ENCODE measurements at places on chromosomes 5 and 9. TPM values are rescaled to one million over a fixed set of nuclear protein-coding genes. Genes with fewer than 3 reads are reported as not detected.

DNA sequence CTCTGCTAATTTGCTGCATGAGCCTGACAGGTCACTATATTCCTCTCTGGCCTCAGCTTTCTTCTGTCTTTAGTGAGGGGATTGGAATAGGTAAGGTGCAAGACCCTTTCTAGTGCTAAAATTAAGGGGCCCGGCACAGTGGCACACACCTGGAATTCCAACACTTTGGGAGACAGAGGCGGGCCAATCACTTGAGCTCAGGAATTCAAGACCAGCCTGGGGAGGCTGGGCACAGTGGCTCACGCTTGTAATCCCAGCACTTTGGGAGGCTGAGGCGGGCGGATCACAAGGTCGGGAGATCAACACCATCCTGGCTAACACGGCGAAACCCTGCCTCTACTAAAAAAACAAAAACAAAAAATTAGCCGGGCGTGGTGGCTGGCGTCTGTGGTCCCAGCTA, 37.2 kb downstream of the EGR1 start:
- DNase-seq = no peak

GRCh38 chr5:32679218-32679617, 31.9 kb upstream of the NPR3 start:
- no peak for DNase-seq

- DNase-seq = no peak
Observed at GRCh38 chr9:138015021-138015829, 137.6 kb downstream of the CACNA1B start.

GRCh38 chr5:7638456-7638855, 212.5 kb downstream of the CFAP90 start:
- no peak for DNase-seq

- DNase-seq = no peak
Observed at GRCh38 chr5:42677156-42677842, 79.3 kb upstream of the CCDC152 start.

Gene RABGAP1
- 27.8 TPM for total RNA-seq

Gene LAMC3
- not detected for total RNA-seq

Data from activated CD8-positive, alpha-beta T cell treated with anti-CD3 and anti-CD28 coated beads, Interleukin-2, amount 10 ng/mL, durations not matched to agents 7 days and 5 days (primary cell).